ENCODE measurements at places on chromosomes 16 and 17. TPM values are rescaled to one million over a fixed set of nuclear protein-coding genes. Genes with fewer than 3 reads are reported as not detected.

TGFB1I1 gene
- 136 TPM for total RNA-seq

CYGB gene
- total RNA-seq: 7.0 TPM

AIPL1 gene
- not detected for total RNA-seq

TLCD3B gene
- total RNA-seq: not detected

TIMP2 gene
- total RNA-seq: 322 TPM

RAB37 gene
- total RNA-seq: not detected

TPSD1 gene
- total RNA-seq: not detected

PRSS33 gene
- not detected for total RNA-seq

STX1B gene
- 2.6 TPM for total RNA-seq

PABPN1L gene
- total RNA-seq: not detected

ABCC3 gene
- 1.1 TPM for total RNA-seq

NTN1 gene
- total RNA-seq: 0.82 TPM

TBC1D28 gene
- total RNA-seq: not detected

MYH3 gene
- total RNA-seq: 0.23 TPM

ASPA gene
- not detected for total RNA-seq
